Esophagus squamous epithelium (tissue), 5 donors: ENCODE measurements at places on chromosomes 13 and 19. TPM values are rescaled to one million over a fixed set of nuclear protein-coding genes. Genes with fewer than 3 reads are reported as not detected.

The LIPE gene
- 5.2 TPM for total RNA-seq

The ZNF419 gene
- total RNA-seq, result 2.2 TPM

The IGFL2 gene
- total RNA-seq, result not detected

The TMEM86B gene
- 2.2 TPM for total RNA-seq

The UQCR11 gene
- 74.4 TPM for total RNA-seq

GRCh38 chr19:1132552-1133383 lies 29.0 kb downstream of the GPX4 start:
- H3K36me3 ChIP-seq, result peaks cover 1% of the 10 kb centered on the region
- DNase-seq, result no peak
- H3K27me3 ChIP-seq, result no peaks in the 10 kb centered on the region
- H3K27ac ChIP-seq, result peak overlapping the region; percentile 92

DNA sequence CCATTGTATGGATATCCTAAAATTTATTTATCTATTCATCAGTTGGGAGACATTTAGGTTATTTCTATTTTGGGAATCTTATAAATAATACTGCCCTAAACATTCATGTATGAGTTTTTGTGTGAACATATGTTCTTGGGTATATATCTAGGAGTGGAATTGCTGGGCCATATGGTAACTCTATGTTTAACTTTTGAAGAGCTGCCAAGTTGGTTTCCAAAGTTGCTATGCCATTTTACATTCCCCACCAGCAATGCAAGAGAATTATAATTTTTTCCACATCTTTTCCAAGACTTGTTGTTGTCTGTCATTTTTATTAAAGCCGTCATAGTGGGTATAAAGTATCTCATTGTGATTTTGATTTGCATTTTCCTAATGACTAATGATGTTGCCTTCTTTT lies 48.2 kb upstream of the CALM3 start:
- H3K4me1 ChIP-seq, result no peaks in the 10 kb centered on the region
- no peak overlapping the region for H3K4me3 ChIP-seq
- H3K36me3 ChIP-seq, result no peaks in the 10 kb centered on the region
- H3K27ac ChIP-seq, result no peak overlapping the region
- no peaks in the 10 kb centered on the region for H3K27me3 ChIP-seq

DNA sequence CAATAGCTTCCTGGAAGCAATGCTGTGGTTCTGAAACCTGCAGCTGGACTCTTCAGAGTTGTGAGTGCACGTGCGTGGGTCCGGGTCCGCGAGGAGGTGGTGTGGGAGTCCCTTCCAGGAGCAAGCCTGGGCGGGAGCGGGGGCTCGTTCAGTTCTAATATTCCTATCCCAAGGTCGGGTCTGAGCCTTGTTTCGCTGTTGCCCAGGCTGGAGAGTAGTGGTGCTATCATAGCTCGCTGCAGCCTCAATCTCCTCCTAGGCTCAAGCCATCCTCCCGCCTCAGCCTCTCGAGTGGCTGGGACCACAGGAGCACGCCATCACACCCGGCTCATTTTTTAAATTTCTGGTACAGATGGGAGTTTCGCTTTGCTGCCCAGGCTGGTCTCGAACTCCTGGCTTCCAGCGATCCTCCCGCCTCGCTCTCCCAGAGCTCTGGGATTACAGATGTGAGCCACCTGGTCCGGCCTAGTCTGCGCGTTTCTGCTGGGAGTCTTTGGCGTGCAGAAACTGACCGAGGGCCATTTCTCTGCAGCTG lies 625 bp downstream of the ZFP82 start:
- no peak for DNase-seq
- peaks cover 7% of the 10 kb centered on the region for H3K4me1 ChIP-seq
- peak overlapping the region; percentile 73 for H3K4me3 ChIP-seq
- peak overlapping the region; percentile 87 for H3K27ac ChIP-seq
- no peaks in the 10 kb centered on the region for H3K27me3 ChIP-seq
- H3K36me3 ChIP-seq, result no peaks in the 10 kb centered on the region

- H3K4me1 ChIP-seq, result no peaks in the 10 kb centered on the region
- no peaks in the 10 kb centered on the region for H3K27me3 ChIP-seq
- no peaks in the 10 kb centered on the region for H3K36me3 ChIP-seq
These were observed 69.6 kb upstream of the PCDH9 start for GRCh38 chr13:67299751-67300150.

DNA sequence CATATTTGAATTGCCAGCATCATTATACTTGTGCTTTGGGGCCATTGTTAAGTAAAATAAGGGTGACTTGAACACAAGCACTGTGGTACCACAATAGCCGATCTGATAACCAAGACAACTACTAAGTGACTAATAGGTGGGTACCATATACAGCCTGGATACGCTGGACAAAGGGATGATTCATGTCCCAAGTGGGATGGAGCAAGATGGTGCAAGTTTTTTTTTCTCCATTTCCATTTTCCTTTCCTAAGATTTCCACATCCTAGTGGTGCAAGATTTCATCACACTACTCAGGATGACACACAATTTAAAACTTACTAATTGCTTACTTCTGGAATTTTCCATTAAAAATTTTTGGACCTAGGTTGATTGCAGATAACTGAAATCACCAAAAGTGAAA lies 15.1 kb downstream of the BRCA2 start:
- no peaks in the 10 kb centered on the region for H3K27me3 ChIP-seq
- no peak overlapping the region for H3K27ac ChIP-seq
- H3K4me3 ChIP-seq, result no peak overlapping the region
- H3K4me1 ChIP-seq, result no peaks in the 10 kb centered on the region
- no peak for DNase-seq

- H3K36me3 ChIP-seq, result no peaks in the 10 kb centered on the region
- no peak overlapping the region for H3K4me3 ChIP-seq
- no peaks in the 10 kb centered on the region for H3K4me1 ChIP-seq
- no peak overlapping the region for H3K27ac ChIP-seq
- H3K27me3 ChIP-seq, result no peaks in the 10 kb centered on the region
These were observed 39.6 kb upstream of the RANBP3 start for GRCh38 chr19:6017576-6017975.

DNA sequence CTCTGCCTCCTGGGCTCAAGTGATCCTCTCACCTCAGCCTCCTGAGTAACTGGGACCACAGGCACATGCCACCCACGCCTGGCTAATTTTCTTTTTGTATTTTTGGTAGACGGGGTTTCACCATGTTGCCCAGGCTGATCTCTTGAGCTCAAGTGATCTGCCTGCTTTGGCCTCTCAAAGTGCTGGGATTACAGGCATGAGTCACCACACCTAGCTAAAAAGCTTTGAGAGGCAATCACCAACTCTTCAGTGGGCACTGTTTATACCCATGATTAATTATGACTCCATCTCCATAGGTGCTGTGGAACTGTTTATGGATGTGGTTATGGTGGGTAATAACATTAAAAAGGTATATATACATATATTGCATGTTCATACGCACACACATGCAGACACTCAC lies 7.5 kb upstream of the RBM26 start:
- DNase-seq, result no peak
- H3K36me3 ChIP-seq, result peaks cover 6% of the 10 kb centered on the region
- H3K4me1 ChIP-seq, result no peaks in the 10 kb centered on the region
- no peak overlapping the region for H3K4me3 ChIP-seq

DNA sequence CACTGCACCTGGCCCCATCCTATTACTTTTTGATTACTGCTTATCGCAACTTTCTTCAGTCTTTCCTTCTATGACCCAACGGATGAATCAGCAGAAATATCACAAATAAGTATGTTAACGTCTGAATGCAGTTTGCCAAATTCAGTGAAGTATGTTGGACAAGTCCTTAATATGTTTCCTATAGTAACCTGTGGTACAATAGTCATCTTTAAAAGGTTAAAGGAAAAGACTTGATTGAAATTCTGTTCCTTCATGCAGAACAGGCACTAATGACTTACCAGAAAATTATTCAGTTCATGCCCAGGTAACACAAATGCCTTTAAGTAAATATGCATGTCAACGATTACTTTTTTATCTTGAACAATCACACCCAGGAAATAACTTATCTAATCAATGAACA lies 242.6 kb downstream of the KCTD12 start:
- H3K27ac ChIP-seq, result no peak overlapping the region
- no peak for DNase-seq
- no peaks in the 10 kb centered on the region for H3K36me3 ChIP-seq
- no peaks in the 10 kb centered on the region for H3K4me1 ChIP-seq
- H3K4me3 ChIP-seq, result no peak overlapping the region

GRCh38 chr19:52823676-52824075 lies 2.2 kb upstream of the ZNF28 start:
- DNase-seq, result no peak

- H3K4me1 ChIP-seq, result peaks cover 78% of the 10 kb centered on the region
- no peaks in the 10 kb centered on the region for H3K27me3 ChIP-seq
- peak overlapping the region; percentile 100 for H3K4me3 ChIP-seq
These were observed 442 bp downstream of the REXO1 start for GRCh38 chr19:1847684-1848398.

DNA sequence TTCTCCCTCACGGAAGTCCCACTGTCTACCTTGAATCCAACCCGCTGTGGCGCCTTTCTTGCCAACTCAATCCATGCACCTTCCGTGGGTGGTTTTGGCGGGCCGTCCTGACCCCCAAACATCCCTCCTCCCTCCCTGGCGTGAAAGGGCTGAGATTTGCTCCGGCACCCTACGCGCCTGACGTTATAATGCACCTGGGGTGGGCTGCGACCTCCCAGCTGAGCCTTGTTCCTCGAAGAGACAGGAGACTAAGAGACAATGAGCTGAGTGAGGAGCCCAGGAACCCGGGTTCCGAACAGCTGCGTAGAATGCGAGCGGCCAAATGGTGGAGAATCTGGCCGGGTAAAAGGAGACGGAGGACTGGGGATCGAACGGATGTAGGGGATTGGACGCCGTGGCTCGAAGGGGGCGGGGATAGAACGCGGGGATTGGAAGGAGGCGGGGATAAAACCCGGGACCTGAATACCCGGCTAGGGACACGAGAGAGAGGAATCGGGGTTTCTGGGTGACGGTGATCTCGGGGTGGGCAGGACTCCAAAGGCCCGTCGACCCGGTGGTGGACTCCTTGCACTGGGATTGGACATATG lies at the start of gene CPT1C:
Gene CPT1C (plus strand): TSS at position 461 of the 587 bp plus-strand sequence. CDS start 1,137 bp downstream, outside the sequence.
- DNase-seq, result no peak
- H3K36me3 ChIP-seq, result peaks cover 32% of the 10 kb centered on the region
- peak within 1 kb of the TSS; percentile 79 for H3K27ac ChIP-seq
- peaks cover 29% of the 10 kb centered on the region for H3K4me1 ChIP-seq
